ENCODE measurements at places on chromosomes 13 and 19.
A peak's percentile ranks its signal among the peaks of the same experiment; 100 is the strongest.

DNA sequence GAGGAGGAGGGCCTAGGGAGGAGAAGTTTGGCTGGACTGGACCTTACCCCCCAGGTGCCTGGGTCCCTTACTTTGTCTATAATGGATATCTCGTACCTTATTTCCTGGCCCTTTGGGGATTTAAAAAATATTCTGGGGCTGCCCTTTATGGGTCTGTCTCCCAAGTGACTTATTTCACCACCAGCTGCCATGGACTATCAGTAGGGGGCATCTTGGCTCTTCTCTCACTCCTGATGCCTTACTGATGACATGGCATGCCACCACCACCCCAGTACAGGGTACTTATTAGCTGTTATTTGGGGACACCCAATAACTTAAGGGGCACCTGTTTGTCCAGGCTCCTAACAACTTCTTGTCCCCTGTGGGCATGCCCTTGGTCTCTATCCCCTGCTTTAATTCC is 38.0 kb downstream of the NFIX start:
- no peak for DNase-seq

DNA sequence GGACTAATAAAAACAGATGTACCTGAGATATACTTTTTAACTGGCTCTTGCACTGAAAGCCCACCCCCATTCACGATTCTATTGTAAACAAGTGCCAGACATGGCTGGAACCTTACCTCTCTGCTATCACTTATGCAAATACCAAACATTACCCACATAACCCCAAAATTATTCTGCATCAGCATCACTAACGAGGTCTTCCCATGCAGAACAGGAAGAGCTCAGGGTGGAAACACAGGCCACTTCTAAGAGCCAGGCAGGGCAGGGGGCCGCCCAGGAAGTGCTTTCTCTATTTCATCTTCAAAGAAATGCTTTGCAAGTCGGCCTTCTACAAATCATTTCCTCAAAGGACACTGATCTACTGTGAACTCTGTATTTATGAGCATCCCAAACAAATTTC is 7.3 kb downstream of the IRS2 start:
- DNase-seq = peak; percentile 57

- DNase-seq = no peak
These were observed 84.0 kb downstream of the SUCLA2 start for GRCh38 chr13:47917022-47917574.

- DNase-seq = no peak
These were observed 16.4 kb downstream of the PLEKHF1 start for GRCh38 chr19:29681422-29682235.

DNA sequence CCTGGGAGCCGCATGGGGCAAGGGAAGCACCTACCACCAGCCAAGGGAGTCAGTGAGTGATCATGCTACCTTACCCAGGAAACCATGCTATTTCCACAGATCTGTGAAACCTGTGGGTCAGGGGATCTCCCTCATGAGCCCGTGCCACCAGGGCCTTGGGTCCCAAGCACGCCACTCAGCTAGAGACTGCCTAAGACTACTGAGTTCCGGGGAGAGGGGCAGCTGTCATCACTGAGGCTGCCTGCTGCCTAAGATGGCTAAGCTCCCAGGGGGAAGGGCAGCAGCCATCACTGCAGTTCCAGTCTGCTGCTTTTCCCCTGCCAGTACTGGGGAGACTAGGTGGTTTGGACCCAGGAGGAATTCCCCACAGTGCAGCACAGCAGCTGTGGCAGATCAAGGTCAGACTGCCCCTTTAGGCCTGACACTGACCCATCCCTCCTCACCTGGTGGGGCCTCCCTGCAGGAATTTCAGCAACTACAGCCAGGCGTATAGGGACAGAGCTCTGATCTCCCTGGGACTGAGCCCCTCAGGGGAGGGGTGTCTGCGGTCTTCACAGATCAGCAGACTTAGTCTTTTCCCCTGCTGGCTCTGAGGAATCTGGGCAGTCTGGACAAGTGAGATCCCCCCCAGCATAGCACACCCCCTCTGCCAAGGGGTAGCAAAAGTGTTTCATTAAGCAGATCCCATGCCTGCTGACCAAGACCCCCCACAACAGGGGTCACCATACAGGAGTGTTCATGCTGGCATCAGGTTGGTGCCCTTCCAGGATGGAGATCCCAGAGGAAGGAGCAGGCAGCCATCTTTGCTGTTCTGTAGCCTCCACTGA is 26.9 kb downstream of the VSTM2B start:
- no peak for DNase-seq

DNA sequence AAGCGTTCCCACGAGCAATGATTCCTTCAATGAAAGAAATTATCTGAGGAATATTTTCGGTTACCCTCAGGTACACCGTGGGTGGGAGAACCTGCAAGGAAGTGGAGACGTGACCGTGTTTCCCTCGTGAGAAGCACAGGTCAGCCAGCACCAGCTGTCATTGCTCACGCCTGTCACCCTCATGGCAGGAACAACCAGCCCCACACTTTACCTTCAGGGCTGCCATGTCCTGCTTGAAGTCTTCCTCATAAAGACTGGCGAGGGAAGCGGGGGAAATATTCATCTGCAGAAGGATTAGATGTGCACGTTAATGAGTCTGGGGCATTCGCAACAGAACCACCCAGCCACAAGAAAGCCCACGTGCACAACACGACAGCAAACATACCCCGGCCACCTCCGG is 18.2 kb downstream of the CARS2 start:
- no peak for DNase-seq

- no peak for DNase-seq
These were observed 4.2 kb downstream of the FPR3 start for GRCh38 chr19:51799034-51799773.

- no peak for DNase-seq
These were observed 133.1 kb downstream of the ABCC4 start for GRCh38 chr13:95168191-95168590.

DNA sequence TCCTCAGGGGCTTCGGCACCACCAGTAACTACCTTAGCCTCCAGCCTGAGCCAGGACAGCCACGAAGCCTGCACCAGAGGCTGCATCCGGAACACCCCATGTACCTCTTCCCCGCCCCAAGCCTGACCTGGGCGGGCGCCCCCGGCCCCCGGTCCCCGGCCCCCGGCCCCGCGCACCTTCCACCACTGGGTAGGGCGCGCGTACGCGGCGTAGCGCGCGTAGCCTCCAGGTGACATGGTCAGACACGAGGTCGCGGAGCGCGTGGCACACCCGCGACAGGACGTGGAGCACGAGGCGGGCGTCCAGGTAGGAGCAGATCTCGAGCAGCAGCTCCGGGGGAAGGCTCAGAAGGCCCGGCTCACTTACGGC is 450 bp downstream of the FBXW9 start:
- no peak for DNase-seq

- DNase-seq = no peak
These were observed 36.1 kb downstream of the MTUS2 start for GRCh38 chr13:28856287-28856686.

DNA sequence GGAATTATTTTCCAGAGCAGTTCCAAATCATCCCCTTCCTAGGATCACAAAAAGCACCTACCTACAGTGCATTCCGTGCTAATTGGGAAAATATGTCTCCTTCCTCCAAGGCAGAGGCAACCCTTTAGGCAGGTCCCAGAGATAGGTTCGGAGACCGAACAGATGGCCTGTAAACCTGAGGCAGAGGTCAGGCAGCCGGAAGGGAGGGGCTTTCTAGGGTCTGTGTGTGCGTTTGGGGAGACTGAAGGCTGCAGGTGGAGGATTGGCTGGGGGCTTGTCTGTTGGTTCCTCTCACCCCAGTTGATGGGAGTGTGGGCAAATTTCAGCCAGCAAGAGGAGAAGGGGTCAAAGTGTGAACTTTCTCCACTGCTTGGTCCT is 7.1 kb downstream of the KCNN4 start:
- no peak for DNase-seq

GRCh38 chr19:58261600-58261967 is 17.2 kb upstream of the ZNF8 start:
- DNase-seq = peak; percentile 10

GRCh38 chr19:30719189-30719998 is 347.2 kb downstream of the ZNF536 start:
- peak; percentile 41 for DNase-seq

DNA sequence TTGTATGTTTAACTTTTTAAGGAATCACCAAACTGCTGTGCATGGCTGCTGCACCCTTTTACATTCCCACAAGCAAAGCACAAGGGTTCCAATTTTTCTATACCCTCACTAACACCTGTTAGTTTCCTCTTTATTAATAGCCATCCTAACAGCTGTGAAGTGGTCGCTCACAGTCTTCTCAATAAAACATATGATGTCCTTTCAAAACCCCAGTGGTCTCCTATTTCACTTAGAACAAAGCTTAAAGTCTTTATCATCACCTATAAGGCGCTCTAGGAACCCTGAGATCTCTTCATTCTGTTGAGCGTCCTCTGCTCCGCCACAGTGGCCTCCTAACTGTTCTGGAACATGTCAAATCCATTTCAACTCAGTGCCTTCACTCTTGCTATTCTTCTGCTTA is 400.5 kb downstream of the KLF12 start:
- no peak for DNase-seq

DNA sequence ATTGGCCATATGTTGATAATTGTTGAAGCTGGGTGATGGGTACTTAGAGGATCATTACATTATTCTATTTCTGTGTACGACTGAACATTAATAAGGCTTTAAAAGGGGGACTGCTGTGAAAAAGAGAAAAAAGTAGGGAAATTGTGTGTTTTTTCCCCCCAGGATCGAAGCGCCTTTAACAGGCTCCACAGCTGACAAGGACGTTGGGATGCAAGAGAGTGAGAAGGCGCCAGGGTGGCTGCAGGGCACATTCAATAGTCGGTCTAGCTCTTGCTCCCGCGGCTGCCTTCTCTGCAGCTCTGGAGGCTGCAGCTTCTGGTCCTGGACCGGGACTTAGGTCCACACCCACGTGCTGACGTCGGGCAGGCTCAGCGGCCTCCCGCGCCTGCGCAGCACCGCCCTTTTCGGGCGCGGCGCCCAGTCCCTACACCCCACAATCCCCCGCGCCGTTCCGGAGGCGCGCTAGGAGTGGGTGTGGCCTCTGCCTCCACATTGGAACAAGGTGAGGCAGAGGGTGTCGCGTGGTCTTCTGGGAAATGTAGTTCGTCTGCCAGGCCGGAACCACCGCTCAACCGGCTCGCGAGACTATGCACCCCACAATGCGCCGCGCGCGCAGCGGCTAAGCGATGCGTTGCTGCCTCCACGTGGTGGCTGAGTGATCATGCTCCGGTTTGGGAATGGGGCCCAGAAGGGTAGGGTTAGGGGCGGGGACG is 4.9 kb upstream of the LRFN3 start:
- DNase-seq = peak; percentile 98

- no peak for DNase-seq
These were observed 111.4 kb downstream of the FRY start for GRCh38 chr13:32142956-32143375.

DNA sequence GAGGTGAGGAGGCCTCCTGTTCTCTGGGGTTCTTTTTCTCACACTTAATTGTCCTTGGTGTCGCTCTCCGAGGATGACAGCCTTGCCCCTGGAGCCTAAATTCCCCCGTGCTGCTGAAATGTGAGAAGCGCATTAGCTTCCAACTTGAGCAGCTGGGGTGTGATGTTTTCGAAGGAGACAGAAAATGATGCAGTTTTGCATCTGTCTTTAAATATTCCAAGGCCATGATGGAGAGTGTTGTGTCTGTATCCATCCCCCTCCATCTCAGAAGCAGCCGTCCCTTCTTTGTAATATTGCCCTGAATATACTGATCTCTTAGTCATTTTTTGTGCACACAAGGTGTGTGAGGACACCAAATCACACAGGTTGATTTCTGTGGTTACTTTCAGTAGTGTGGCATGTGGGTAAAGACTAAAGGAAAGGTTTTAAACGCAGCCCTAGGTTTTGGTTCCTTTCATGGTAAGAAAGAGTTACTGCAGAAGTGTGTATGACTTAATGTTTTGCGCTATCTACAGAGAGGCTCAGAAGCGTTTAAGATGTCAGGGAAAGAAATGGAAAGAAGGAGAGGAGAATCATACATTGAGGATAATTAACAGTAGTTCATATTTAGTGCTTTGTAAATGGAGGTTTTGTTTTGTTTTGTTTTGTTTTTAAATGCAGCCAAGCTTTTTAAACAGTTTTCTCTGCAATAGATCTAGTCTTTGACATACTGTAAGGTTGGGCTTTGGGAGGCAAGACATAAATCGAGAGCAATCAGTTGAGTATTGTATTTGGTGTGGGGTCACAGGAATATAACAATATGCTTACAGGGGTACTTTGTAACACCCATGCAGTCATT is 1.6 kb downstream of the NBEA start:
- no peak for DNase-seq

DNA sequence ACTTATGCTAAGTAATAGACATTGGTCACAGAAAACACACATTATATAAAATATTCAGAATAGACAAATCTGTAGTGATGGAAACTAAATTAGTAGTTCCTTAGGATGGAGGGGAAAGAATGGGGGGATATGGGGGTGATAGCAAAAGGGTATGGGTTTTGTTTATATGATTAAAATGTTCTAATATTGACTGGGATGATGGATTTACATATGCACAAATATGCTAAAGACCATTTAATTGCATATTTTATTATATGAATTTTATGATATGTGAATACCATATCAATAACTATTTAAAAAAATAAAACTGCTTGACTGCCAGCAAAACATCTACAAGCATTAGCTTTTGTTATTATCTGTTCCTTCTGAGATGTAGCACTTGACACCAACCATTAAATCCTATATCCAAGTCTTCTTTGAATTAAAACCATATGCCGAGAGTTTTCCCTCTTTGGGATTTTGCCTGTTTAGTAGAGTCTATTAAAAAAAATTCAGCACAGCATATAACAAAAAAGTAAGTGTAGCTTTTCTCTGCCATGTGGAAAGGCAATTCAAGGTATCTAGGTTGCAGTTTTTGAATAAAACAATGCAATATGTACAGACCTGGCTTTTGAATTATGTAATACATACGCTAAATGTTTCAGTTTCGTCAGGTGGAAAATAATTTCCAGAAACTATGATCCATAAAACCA is 2584.1 kb upstream of the PCDH20 start:
- no peak for DNase-seq

- DNase-seq = no peak
These were observed 11.6 kb downstream of the SPATA13 start for GRCh38 chr13:24172071-24172470.

- DNase-seq = no peak
These were observed 1.9 kb downstream of the TSKS start for GRCh38 chr19:49761249-49761624.

DNA sequence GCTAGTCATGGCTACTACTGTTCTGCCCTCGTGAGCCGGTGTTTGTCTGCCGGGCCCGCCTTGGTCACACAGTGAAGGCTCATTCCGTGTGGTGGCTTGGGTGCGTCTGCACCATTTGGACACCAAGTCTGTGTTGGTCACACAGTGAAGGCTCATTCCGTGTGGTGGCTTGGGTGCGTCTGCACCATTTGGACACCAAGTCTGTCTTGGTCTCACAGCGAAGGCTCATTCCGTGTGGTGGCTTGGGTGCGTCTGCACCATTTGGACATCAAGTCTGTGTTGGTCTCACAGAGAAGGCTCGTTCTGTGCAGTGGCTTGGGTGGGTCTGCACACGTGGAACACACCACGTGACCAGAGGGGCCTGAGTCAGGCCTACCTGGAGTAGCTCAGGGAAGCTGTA is 29.0 kb upstream of the DCUN1D2 start:
- DNase-seq = no peak

All from T-helper 2 cell (primary cell).